Body of pancreas (tissue), 4 donors: ENCODE measurements at places on chromosomes 12 and 14. TPM values are rescaled to one million over a fixed set of nuclear protein-coding genes. Genes with fewer than 3 reads are reported as not detected.

Gene CCDC197
- total RNA-seq, result not detected

DNA sequence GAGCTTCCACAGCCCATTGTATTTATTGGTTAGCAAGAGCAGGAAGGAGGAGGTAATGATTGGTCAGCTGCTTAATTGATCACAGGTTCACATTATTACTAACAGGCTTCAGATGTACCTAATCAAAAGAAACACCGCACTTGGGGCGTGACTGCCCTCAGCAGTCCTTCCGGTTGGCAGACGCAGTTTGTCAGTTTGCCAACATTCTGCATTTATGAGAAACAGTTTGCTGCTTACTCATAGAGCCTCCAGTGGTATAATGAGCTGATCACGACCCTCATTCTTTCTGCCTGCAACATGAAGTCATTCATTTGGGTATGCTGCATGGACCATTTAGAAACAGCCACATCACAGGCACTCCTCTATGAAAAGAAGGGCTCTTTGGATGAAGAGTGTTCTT is 42.5 kb upstream of the PPM1H start:
- H3K27me3 ChIP-seq, result no peaks in the 10 kb centered on the region
- no peak overlapping the region for H3K27ac ChIP-seq
- no peak overlapping the region for H3K4me3 ChIP-seq

- peaks cover 10% of the 10 kb centered on the region for H3K4me1 ChIP-seq
- no peak overlapping the region for H3K4me3 ChIP-seq
- DNase-seq, result no peak
- H3K27me3 ChIP-seq, result no peaks in the 10 kb centered on the region
- no peak overlapping the region for H3K27ac ChIP-seq
Observed at GRCh38 chr14:68124979-68125731, 305.6 kb downstream of the RAD51B start.

DNA sequence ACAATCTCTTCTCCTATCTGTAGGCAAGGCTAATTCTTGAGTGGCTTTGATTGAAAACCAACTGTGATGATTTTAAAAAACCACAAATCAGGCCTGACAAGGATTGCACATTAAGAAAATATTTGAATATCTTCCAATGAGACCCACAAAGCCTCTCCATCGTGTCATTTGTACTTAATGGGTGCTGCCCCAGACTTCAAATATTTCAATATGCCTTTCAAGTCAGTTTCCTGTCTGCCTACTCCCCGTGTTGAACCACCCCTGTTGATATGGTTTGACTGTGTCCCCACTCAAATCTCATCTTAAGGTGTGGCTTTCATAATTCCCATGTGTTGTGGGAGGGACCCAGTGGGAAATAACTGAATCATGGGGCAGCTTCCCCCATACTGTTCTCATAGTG is 159.7 kb upstream of the EGLN3 start:
- H3K4me1 ChIP-seq, result peaks cover 15% of the 10 kb centered on the region
- no peak overlapping the region for H3K27ac ChIP-seq
- DNase-seq, result no peak
- no peaks in the 10 kb centered on the region for H3K36me3 ChIP-seq

DNA sequence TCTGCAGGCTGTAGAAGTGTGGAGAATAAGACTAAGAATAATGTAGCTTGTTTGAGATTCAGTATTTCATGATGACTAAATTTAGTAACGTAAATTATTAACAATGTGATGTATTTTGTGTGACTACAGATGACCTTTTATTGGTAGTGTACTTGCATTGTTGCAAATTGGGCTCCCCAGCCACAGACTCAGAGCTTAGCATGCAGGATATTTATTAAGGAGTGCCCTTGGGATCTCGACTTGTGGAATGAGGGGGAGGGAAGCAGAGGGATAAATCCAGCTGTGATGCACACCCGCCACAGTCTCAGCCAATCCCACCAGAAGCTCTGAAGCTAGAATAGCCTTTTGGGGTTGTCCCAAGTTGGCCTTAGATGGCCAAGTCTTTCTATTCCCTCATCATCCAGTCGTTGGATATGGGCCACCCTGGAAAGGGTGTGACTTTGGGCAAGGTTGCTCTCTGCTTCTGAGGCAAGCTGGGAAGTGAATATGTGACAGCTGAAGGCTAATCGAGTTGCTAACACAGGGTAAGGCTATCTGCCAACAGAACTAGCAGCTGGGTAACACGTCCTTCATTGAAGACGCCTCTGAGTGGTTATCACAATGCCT is 42.1 kb upstream of the USP44 start:
- peak overlapping the region; percentile 58 for H3K27ac ChIP-seq
- H3K27me3 ChIP-seq, result no peaks in the 10 kb centered on the region
- DNase-seq, result peak; percentile 45
- H3K4me1 ChIP-seq, result peaks cover 26% of the 10 kb centered on the region
- no peak overlapping the region for H3K4me3 ChIP-seq
- no peaks in the 10 kb centered on the region for H3K36me3 ChIP-seq

DNA sequence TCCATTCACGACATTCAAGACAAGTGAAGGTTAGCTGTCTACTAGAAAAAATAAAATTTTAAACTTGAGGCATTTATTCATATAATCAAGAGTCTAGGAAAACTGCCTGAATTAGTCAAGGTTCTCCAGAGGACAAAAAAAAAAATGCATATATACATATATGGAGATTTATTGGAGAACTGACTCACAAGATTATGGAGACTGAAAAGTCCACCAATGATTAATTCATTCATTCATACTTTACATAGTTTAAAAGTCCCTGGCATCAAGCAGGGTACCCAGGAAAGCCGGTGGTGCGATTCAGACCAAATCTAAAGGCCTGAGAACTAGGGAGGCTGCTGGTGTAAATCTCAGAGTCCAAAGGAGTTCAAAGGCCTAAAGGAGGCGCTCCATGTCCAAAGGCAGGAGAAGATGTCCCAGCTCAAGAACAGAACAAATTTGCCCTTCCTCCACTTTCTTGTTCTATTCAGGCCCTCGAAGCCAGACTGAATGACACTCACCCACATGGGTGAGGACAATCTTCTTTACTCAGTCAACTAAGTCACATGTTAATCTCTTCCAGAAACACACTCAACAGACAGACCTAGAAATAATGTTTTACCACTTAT is 64.3 kb downstream of the ANKS1B start:
- no peaks in the 10 kb centered on the region for H3K4me1 ChIP-seq
- no peak overlapping the region for H3K4me3 ChIP-seq
- no peak overlapping the region for H3K27ac ChIP-seq
- no peaks in the 10 kb centered on the region for H3K36me3 ChIP-seq
- no peaks in the 10 kb centered on the region for H3K27me3 ChIP-seq
- DNase-seq, result no peak

DNA sequence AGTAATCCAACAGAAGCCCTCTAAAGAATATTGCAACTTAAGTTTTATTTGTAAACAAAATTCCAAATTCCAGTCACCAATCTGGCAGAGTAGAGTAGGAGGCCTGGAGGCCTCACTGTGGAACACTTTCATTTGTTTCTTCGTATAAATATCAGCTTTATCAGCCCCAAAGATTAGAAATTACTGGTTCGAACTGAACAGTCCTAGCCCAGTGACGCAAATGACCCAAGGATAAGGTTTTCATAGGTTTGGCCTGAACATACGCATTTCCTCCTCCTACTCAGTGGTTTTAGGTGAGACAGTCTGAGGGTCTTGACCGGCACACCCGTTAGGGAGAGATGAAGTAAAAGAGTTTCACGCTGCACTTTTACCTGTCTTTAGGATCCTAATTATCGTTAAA is 1.7 kb downstream of the CDC42BPB start:
- H3K27me3 ChIP-seq, result no peaks in the 10 kb centered on the region
- DNase-seq, result no peak
- no peak overlapping the region for H3K27ac ChIP-seq

DNA sequence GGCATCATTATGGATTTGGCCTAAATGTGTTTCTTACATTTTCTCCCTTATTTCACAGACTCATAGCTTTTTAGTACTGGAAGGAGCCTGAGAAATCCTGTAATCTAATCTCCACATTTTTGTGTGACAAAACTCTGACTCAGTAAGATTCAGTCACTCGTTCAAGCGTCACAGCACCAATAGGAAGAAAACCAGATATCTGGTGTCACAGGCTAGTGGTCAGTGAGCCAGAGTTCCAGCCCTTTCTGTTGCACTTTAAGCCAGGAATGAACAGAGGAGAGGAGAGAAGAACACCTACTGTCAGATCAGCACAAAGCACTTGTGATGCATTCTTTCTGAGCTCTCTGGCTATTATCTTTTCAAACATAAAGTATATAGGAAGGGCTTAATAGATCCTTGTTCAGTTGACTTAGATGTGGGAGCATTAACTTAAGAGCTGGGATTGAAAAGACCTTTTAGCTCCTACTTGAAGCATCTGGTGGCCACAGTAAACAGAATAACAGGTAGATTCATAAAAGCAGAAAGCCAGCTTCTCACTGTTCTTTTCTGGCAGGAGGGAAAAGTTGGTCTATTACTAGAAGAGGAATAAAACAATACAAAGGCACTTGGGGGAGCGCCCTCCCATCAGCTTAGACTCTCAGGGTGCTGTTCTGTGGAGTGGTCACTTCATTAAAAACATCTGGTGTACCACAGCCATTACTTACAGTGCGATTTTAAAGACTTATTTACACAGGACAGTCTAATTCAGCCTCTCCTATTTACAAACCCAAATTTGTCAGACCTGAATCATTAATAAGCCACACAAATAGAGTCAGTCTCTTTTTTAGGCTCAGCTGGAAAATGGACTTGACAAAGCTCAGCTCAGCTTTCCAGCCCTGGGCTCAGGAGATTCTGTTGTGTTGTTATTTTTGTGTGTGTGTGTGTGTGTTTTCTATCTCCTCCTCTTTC is 12.2 kb upstream of the NID2 start:
- H3K27ac ChIP-seq, result no peak overlapping the region
- H3K4me1 ChIP-seq, result no peaks in the 10 kb centered on the region
- H3K4me3 ChIP-seq, result no peak overlapping the region
- H3K36me3 ChIP-seq, result no peaks in the 10 kb centered on the region

DNA sequence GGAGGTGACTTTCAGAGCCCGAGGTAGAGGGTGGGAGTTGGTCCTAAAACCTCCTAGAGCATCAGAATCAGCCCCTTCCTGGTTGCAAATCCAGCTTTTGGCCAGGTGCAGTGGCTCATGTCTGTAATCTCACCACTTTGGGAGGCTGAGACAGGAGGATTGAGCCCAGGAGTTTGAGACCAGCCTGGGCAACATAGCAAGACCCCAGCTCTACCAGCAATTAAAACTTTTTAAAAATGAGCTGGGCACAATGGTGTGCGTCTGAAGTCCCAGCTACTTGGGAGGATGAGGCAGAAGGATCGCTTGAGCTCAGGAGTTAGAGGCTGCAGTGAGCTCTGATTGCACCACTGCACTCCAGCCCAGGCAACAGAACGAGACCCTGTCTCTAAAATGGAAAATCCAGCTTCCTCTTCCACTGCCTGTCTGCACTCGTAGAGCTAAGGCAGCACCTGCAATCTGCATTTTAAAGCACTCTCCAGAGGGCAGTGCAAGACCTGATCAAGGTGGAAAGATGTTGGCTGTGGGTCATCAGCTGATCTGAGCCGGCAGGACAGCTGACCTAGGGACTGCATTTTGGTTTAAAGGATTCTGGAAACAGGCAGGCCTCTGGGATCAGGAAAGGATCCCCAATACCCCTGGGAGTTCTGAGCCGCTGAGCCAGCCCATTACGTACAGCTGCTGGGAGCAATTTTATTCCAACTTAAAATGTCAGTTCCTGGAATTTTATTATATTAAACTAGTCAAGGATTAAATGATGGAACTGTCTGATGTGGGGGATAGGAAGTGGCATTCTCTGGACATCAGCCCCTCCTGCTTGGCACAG is 1.8 kb upstream of the TESC start:
- H3K4me1 ChIP-seq, result peaks cover 46% of the 10 kb centered on the region
- no peak overlapping the region for H3K4me3 ChIP-seq
- DNase-seq, result no peak
- no peaks in the 10 kb centered on the region for H3K27me3 ChIP-seq

Gene CARMIL3
- 0.78 TPM for total RNA-seq

DNA sequence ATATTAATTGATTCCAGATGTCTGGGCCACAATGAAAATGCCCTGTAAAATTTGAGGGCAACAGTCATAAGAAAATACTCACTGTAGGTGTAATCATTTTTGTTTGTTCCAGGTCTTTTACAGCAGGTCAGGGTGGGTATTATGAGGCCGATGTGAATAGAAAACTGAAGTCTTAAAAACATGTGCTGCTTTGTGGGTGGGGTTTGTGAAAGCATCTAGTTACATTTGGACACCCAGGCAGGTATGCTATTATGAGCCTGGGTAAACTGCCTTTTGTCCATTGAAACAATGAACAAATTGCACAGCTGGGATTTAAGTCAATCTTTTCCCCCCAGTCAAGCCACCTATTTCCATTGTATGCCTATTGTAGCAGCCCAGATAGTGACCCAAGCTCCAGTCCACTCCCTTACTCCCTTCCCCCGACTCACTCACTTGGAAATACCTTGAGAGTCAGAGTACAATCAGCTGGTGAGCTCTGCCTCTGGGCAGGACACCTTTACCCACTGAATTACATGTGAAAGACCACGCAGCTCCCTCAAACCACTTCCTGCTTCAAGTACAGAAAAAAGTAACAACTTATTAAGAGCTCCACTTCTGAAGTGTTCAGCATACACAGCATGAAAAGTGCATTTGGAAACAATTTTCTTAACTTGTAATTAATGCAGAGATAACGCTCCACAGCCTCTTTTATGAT is 1.8 kb downstream of the IGF1 start:
- H3K27me3 ChIP-seq, result no peaks in the 10 kb centered on the region
- no peaks in the 10 kb centered on the region for H3K36me3 ChIP-seq
- no peak for DNase-seq
- H3K27ac ChIP-seq, result no peak overlapping the region
- peaks cover 26% of the 10 kb centered on the region for H3K4me1 ChIP-seq
- H3K4me3 ChIP-seq, result no peak overlapping the region

Gene RAD52
- 13.5 TPM for total RNA-seq

DNA sequence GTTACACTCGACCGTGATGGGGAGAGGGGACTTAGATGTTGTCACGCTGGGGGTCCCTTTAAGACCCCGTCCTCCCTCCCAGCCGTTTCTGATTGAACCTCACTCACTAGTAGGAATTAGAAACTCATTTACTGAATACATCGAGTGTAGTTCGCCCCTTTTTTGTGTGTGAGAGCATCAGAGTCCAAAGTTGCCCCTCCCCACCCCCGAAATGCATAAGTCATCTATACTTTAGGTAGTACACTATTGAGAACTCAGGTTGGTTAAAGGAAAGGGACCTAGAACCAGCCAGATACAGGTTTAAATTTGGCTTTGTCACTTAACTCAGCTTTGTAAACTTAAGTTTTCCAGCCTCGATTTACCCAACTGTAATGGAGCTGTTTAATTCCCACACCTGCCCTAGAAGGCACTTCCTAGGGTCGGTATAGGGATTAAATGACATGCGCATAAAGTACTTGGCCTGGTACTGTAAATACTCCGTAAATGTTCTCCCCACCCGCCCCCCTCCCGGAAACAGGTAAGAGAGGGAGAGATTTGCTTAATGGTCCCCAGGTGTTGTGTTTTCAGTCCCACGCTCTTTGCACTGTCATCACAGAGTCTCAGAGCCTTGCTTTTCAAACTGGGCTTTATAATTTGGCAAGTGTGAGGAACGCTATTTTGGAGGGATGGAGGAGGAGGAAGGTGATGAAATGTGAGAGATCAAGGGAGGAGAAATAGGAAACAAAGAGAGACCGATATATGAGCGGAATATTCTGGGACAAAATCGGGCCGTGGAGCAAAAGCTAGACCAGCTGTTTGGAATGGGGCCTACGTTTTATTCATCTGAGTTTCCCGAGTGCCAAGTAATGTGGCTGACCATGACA is 897 bp downstream of the SUDS3 start:
- peak overlapping the region; percentile 93 for H3K27ac ChIP-seq
- H3K4me1 ChIP-seq, result peaks cover 37% of the 10 kb centered on the region
- H3K36me3 ChIP-seq, result peaks cover 6% of the 10 kb centered on the region
- no peak for DNase-seq
- H3K4me3 ChIP-seq, result peak overlapping the region; percentile 57

- H3K4me3 ChIP-seq, result no peak overlapping the region
- H3K4me1 ChIP-seq, result peaks cover 10% of the 10 kb centered on the region
- DNase-seq, result peak; percentile 36
- H3K27me3 ChIP-seq, result no peaks in the 10 kb centered on the region
- no peaks in the 10 kb centered on the region for H3K36me3 ChIP-seq
Observed at GRCh38 chr12:130815028-130815741, 23.9 kb downstream of the STX2 start.
